ENCODE measurements at places on chromosomes 2 and 18.

DNA sequence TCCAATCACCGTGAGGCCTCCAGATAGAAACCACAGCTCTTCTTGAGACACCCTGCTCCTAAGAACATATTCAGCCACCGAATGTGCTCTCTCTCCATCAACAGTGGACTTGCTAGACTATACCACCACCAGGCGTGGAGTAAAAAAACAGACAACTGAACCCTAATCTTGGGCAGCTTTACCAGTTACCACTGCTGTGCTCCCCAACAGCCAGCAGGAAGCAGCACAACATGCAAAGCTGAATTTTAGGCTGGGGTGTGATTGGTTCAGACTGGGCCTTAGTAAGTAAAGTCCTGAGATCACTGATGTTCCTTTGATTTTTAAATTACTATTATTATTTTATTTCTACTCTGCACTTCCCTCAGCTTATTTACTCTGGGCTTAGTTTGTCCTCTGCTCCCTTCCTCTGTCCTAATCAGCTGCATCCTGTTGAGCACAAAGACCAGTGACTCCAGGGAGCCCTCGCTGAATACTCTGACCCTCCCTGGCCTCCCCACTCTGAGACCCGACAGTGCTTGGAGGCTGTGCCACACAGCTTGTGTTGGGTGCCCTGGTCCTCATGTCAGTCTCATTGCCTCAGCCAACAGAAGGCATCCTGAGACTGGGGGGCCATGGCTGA lies 21.9 kb downstream of the MRPL35 start:
- no peak for DNase-seq

GRCh38 chr2:74507926-74508520 lies 528 bp upstream of the PCGF1 start:
- no peak for DNase-seq

GRCh38 chr2:197416268-197416667 lies 18.6 kb downstream of the SF3B1 start:
- DNase-seq = no peak

DNA sequence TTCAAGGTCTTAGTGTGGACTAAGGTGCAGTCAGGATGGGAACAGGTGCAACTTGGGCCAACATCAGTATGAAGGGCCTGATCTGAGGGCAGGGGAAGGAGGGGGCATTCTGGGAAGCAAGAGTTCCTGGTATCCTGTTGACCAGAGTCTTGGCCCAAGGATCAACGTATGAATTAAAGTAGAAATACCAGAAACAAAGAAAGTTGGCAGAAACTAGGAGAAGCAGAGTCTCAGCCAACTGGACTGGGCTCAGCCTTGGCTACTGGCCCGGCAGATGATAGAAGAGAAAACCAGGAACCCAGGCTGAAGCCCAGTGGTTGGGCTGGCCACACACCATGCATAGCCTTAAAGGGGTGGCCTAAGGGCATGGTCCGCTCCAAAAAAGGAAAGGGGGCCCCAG lies 2.3 kb downstream of the CETN1 start:
- DNase-seq = no peak
